COLO829 (cell line): ENCODE measurements at places on chromosomes 2 and 18.

DNA sequence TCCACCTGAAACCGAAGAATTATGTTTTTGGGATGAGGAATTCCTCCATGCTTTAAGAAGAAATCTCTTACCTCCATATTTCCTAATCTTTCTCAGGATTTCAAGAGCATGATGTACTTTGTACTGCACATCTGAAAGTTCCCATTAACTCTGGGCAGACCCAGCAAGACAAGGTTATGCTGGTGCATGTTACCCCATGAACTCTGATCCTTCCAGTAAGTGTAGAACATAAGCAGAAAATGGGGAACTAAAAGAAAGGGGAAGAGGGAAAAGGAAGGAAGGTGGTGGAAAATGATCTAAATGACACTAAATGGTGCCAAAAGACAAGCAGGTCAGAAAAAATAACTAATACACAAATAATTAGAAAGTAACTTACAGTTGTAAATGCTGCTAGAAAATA is 50.7 kb downstream of the STRN start:
- no peak for DNase-seq

DNA sequence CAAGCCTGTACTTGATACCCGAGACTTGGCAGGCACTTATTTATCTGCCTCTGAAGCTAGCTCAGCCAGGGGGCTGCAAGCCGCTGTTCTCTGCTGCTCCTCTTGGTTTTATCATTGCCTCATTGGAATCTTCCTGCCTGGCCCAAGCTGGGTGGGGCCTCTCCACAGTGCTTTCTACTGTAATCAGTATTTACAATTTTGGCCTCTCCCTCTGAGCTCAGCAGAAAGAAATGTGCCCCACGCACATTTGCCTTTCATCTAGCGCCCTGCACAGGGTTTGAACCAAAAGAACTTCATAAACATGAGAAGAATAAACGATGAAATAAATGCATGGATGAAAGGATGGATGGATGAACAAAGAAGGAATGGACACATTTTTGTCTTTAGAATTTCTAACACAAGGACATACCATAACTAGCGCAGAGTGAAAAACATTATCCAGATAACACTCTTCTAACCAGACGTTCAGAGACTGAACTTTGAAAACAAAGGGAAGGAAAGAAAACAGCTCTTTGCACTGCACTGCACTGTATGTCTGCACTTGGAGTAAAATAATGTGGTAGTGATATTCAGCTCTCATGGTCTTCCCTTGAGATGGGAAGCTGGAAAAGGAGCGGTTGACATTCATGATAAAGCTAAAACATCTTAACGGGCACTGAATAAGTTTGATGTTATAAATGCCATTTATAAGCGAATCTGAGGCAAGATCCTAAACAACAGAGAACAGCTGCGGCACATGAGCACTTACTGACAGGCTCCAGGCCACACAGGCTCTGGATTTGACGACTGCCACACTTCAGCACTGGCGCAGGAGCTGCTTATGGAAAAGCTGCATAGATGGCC is 86.8 kb upstream of the SP3 start:
- no peak for DNase-seq

GRCh38 chr2:8682719-8683667 is 1.1 kb downstream of the ID2 start:
- no peak for DNase-seq

GRCh38 chr18:25495606-25496005 is 143.6 kb upstream of the ZNF521 start:
- DNase-seq = no peak

DNA sequence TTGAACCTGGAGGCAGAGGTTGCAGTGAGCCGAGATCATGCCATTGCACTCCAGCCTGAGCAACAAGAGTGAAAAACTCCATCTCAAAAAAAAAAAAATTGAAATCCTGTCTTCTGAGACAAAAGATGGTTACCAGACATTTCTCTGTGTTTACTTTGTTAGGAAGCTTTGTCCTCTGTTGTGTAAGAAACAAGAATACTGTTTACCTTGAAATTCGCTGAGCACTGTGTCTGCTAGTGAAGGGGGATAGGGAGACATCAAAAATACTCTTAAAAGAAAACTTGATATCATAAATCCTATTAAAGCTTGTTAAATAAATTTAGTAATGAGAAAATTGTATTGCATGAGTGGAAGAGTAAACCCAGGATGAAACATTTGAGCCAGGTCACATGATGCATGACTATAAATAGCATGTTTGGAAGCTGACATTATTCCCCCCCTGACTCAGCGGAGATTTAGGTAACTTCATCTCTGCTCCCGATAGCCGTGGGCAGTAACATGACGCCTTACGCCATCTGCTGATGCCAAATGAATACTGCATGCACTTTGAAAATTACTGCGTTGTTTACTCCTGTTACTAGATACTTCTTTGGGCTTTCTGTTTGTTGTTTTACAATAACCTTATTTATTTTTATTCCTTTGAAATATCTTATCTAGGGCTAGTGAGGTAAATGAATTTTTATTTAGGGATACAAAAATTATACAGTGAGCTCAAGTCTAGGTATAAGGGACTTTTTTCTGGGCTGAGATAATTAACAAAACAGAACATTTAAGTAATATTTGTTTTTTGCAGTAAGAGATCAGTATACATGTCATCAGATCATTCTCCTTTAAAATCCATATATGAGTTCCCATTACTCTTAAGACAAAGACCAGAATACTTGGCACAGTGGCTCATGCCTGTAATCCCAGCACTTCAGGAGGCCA is 134.9 kb downstream of the MAP3K20 start:
- DNase-seq = peak; percentile 57

GRCh38 chr2:206764673-206765241 is 371 bp downstream of the MDH1B start:
- DNase-seq = no peak

- peak; percentile 83 for DNase-seq
Measured at GRCh38 chr2:235347691-235348090, 146.2 kb upstream of the AGAP1 start.
